Activated CD4-positive, alpha-beta T cell treated with anti-CD3 and anti-CD28 coated beads, Interleukin-2, Interleukin-4, amounts not matched to agents 100 ng/mL and 50 ng/mL, durations not matched to agents 16 hours and 8 hours (primary cell): ENCODE measurements at places on chromosomes 12 and 14.

DNA sequence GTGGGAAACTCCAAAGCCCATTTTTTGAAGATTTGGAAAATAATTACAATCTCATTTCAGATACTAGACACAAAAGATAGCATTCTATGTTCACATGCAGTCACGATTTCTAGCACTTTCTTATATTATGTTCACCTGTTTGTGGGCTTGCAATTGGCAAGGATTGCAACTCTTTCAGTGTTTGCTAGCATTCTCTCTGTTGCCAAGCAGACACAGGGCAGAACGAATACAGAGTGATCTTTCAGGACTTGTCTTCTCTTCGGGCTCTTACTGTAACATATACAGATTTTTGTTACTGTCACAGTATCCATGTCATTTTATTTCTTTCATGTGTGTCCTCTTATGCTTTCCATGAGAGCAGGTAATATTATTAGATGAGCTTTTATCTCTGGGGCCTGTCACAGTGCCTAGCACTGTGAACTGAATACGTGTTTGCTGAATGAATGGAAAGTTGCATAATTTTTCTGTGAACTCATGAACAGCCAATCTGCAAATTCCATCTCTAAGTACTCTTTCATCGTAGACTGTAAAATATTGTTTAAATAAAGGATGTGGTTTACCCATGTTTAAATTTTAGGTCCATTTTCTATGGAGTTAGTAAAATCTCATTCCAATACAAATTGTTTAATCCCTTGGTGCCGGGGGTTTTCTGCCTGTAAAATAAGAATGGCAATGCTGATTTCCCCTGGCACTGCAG, 105.1 kb downstream of the BMP4 start:
- DNase-seq: no peak

- DNase-seq: no peak
These were observed 178.5 kb downstream of the SLC35F4 start for GRCh38 chr14:57687416-57687815.

- no peak for DNase-seq
These were observed 84.5 kb downstream of the TAOK3 start for GRCh38 chr12:118288174-118288573.

DNA sequence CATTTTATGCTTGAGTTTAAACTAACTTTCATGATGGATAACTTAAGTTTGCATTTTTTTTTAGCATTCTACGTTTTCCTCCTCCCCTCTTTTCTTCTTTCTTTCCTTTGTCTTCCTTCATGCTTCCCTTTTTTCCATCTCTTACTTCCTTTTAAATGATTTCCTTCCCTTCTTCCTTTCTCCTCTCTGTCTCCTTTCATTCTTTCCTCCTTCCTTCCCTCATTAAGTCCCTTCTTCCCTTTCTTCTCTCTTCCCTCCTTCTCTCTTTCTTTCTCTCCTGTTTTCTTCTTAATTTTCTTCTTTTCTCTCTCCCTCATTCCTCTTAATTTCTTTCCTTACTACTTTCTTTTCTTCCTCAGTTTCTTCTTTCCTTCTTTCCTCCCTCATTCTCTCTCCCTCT, 376.0 kb downstream of the LRIG3 start:
- DNase-seq: no peak

DNA sequence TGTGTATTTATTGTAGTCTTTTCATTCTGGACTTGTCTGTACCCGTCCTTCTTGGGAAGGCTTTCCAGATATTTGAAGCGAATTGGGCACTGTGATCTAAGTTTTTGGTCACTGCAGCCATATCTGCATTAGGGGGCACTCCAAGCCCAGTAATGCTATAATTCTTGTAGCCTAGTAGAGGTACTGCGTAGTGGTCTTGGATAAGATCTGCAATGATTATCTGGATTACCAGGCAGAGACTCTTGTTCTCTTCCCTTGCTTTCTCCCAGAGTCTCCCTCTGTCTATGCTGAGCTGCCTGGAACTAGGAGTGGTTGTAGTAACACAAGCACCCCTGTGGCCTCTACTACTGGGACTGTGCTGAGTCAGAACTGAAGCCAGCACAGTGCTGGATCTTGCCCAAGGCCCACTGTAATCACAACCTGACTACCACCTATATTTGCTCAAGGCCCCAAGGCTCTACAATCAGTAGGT, 30.0 kb downstream of the SLC38A2 start:
- no peak for DNase-seq

DNA sequence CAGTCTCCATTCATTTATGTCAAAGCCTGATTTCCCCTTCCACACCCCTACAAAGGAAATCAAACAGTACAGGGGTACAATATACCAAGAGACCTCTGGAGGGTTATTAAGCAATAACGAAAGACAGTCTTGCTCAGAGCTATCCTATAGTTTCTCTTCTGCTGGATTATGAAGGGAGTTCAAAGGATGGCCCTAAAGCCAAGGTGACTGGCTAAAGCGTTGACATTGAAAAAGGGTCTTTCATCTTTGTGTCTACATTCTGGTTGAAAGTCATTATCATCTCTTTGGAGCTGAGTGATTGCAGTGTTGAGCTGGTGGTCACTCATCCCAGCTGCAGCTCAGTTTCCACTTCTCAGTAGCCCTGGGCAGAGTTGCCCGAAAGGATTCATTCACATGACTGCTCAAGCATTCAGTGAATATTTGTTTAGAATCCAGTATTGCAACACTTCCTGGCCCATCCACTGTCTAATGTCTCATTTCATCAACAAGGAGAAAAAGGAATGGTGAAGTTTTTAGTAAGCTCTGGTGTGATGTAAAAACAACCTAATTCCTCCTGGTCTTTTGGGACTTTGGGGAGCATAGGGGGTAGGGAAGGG, 19.2 kb upstream of the TBX5 start:
- DNase-seq: no peak

DNA sequence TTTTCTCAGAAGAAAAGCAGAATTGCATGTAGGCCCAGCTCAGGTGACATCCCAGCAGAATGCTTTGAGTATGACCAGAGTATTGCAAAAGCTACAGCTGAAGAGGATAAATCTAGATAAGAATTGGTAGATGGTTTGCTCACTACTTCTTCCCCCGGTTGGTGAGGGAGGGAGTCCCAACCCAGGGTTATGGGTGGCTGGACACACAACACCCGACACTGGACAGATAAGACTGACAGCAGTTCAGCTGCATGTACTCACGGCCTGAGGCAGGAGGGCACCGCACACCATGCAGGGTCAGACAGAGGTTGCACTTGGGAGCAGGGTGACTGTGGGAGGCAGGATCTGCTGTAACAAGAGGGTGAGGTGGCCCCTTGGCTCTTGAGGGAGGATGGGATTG, 1.7 kb upstream of the CLEC4C start:
- DNase-seq: no peak

GRCh38 chr12:5872745-5873144, 72.3 kb downstream of the ANO2 start:
- no peak for DNase-seq

- no peak for DNase-seq
These were observed 92.9 kb downstream of the RPAP3 start for GRCh38 chr12:47612953-47613352.

DNA sequence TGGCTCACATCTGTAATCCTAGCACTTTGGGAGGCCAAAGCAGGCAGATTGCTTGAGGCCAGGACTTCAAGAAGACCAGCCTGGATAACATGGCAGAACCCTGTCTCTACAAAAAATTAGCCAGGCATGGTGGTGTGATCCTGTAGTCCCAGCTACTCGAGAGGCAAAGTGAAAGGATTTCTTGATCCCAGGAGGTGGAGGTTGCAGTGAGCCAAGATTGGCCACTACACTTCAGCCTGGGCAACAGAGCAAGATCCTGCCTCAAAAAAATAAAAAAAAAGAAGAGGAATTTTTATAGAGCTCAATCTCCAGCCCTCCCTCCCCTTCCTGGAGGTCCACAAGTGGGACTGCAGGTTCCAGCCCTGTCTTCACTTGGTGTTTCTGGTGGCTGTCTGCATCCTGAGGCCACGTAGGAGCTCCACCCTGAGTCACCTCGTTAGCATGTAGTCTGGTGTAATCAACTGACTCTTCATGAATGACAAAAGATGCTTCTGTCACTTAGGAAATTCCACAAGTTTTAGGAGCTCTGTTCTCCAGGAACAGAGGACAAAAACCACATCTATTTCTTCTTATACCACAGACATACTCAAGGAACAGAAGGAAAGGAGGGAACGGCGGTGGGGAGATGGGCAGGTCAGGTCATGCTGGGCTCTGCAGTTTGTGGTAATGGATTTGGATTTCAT, 16.2 kb downstream of the CCDC62 start:
- DNase-seq: no peak

- no peak for DNase-seq
These were observed 306.6 kb upstream of the MIS18BP1 start for GRCh38 chr14:45559626-45560025.

DNA sequence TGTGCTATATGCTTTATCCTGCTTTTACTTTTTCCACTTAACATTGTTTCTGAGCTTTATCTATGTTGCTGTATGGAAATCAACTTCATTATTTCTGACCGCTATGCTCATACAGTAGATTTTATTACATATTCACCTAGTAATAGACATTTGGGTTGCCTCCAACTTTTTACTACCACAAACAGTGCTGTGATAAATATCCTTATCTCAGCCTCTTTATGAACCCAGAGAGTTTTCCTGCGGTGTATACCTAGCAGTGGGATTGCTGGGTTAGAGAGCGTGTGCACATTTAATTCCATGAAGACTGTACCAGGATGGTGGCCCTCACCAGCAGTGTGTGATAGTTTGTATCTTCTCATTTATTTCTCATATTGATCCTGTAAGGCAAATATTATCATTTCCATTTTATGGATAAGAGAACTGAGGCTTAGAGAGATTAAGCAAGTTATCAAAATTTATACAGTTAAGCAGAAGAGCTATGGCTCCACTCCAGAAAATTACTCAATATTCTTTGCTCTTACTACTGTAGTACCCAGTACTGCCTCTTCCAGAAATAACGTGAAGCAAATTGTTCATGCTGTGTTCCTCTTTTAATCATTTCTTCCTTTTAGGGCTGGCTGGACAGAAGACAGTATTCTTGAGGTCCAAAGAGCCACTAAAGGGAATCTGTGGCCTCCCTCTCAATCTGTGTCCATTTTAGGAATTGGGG, 26.3 kb upstream of the CISTR start:
- no peak for DNase-seq

DNA sequence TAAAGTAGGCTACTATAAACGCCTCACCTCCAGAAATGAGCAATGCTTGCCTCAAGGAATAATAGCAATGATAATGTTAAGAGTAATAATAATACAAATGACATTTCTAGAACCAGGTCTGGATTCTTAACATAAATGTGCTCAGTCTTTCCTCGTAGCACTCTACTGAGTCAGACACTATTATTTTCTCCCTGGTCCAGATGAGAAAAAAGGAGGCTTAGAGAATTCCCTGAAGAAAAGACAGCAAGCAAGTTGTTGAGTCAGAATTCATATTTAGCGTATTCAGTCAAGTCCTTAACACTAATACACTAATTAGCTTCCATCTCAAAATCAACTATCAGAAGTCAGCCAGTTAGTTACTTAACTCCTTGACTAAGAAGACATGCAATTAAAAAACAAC, 13.2 kb downstream of the KCNC2 start:
- DNase-seq: no peak

DNA sequence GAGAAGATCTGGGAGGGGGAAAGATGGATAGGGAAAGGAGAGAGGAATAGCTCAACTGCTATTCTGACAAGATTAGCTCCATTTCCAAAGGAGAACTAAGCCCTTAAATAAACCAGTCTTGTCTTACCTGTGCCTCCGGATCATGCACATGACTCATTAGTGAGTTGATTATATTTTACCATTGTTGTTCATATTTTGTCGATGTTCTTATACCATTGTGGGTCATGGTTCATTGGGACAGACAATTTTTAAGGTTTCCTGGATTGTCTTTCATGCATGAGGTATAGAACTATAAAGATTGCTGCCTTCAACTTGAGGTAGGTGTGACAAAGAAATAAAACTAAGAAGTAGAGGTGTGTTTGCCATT, 243.0 kb upstream of the ATP2B1 start:
- DNase-seq: no peak

DNA sequence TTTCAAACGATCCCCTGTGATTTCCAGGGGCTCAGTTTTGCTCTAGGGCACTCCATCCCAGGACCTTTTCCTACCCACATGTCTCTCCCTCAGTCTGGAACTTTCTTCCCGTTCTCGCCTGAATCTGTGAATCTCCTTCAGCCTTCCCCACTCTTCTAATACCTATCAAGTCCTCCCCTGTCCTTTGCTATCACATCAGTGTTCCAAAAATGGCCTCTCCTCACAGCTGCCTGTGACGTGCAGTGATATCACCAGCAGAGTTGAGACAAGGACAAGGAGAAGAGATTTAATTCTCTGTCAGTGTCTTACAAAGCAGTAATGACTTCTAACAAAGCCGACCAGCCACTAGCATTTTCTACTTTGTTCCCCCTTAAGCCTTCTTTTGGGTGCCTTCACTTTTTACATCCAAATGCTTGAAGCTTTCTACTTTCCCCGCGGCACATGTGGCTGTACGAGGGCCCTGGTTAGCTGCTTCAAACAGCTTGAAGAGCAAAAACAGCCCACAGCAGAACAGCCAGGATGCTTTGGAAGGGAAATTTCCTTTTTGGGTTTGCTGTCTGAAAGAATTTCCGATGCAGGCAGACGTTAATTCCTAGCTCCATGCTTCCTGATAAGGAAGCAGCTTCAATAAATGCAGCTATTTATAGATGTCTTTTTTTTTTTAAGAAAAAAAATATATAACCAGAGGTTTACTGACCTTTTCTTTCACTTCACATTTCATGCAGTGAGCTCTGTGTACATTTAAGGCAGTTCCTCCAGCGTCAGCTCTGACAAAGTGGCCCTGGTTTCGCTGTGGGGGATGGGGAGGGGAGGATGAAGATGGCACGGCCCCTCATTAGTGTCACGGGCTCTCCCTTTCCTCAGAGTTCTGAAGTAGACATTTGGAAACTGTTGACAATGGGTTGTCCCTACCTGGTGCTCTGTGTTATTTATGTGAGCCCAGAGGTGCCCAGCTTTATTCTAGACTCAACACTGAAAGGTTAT, 109.3 kb downstream of the ETV6 start:
- DNase-seq: no peak

DNA sequence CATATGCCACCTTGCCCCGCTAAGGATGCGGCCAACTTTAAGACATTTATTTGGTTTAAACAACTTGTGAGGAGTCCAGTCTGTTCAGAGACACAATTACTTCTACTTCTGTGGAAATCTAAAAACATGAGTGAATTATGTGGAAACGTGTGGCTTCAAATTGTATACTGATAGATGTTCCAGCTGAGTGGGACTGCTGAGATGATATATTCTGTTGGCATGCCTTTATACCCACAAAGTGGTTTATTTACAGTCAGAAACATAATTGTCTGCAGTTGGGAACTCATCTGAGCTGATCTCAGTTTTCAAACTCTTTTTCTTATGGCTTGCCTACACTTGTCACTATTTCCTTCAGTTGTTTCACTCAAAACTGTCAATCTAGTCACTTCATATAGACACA, 67.8 kb downstream of the FLRT2 start:
- no peak for DNase-seq

- no peak for DNase-seq
These were observed 24.9 kb downstream of the PSMC1 start for GRCh38 chr14:90281261-90281660.

GRCh38 chr12:51369581-51369980, 21.6 kb downstream of the GALNT6 start:
- DNase-seq: no peak
